ENCODE measurements at places on chromosomes 2 and 18. TPM values are rescaled to one million over a fixed set of nuclear protein-coding genes. Genes with fewer than 3 reads are reported as not detected.

ZSWIM2 gene
- not detected for total RNA-seq

ATIC gene
- total RNA-seq: 17.9 TPM

TYMS gene
- total RNA-seq: 14.7 TPM

SERPINB11 gene
- 0.12 TPM for total RNA-seq

MLPH gene
- 37.0 TPM for total RNA-seq

FAM237A gene
- total RNA-seq: not detected

CNRIP1 gene
- 14.1 TPM for total RNA-seq

SEPTIN10 gene
- total RNA-seq: 114 TPM

TCF7L1 gene
- total RNA-seq: 2.0 TPM

CD8A gene
- not detected for total RNA-seq

TANC1 gene
- 61.2 TPM for total RNA-seq

SNORC gene
- total RNA-seq: 0.83 TPM

RFTN2 gene
- 9.0 TPM for total RNA-seq

GALR1 gene
- total RNA-seq: under 0.01 TPM

All from smooth muscle cell of the coronary artery (primary cell).